Osteocyte (in vitro differentiated cells): ENCODE measurements at places on chromosomes 1 and 21. TPM values are rescaled to one million over a fixed set of nuclear protein-coding genes. Genes with fewer than 3 reads are reported as not detected.
A peak's percentile ranks its signal among the peaks of the same experiment; 100 is the strongest.

DNA sequence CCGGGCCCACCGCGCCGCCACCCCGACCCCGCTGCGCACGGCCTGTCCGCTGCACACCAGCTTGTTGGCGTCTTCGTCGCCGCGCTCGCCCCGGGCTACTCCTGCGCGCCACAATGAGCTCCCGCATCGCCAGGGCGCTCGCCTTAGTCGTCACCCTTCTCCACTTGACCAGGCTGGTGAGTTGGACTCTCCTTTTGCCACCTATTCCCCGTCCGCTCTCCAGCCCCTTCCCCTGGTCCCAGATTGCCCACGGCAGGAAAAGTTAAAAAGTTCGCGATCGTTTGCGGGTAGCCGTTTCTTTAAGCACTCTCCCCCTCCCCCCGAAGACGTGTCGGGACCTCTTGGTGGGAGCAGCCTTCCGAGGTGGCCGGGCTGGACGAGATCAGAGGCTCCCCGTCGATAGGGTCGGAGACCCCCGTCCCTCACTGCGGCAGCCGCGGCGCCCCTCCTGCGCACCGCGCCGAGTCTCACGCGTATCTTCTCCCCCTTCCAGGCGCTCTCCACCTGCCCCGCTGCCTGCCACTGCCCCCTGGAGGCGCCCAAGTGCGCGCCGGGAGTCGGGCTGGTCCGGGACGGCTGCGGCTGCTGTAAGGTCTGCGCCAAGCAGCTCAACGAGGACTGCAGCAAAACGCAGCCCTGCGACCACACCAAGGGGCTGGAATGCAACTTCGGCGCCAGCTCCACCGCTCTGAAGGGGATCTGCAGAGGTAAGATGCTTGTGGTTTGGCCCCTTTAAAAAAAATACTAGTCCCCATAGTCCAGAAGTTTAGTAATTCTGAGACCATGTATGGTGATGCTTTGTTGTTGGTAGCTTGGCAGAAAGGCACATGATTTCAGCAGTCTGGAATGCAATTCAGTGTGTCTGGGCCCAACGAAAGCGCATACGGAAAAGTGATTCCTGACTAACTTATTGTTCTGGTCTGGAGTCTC lies 576 bp downstream of the CCN1 start:
- peak overlapping the region; percentile 97 for H3K4me3 ChIP-seq
- peaks cover 55% of the 10 kb centered on the region for H3K4me1 ChIP-seq
- DNase-seq: peak; percentile 93
- H3K27ac ChIP-seq: peak overlapping the region; percentile 99
- no peaks in the 10 kb centered on the region for H3K27me3 ChIP-seq

- H3K4me3 ChIP-seq: no peak overlapping the region
- no peak for DNase-seq
- H3K27ac ChIP-seq: no peak overlapping the region
- peaks cover 7% of the 10 kb centered on the region for H3K36me3 ChIP-seq
These were observed 16.6 kb downstream of the DEGS1 start for GRCh38 chr1:224199679-224200078.

COL24A1 gene
- total RNA-seq: 0.46 and 0.47 TPM in 2 replicates

EFNA1 gene
- 29.3 and 31.3 TPM in 2 replicates for total RNA-seq

ANGPTL3 gene
- not detected in 2 replicates for total RNA-seq

- no peak for DNase-seq
- H3K4me1 ChIP-seq: no peaks in the 10 kb centered on the region
- no peak overlapping the region for H3K4me3 ChIP-seq
- H3K36me3 ChIP-seq: no peaks in the 10 kb centered on the region
These were observed 104.4 kb upstream of the SYT6 start for GRCh38 chr1:114258074-114258473.

HAPLN2 gene
- 0.35 TPM in 1 of 2 replicates, not detected in the other for total RNA-seq

- no peaks in the 10 kb centered on the region for H3K36me3 ChIP-seq
- no peak overlapping the region for H3K27ac ChIP-seq
- peaks cover 13% of the 10 kb centered on the region for H3K4me1 ChIP-seq
- no peak overlapping the region for H3K4me3 ChIP-seq
- no peaks in the 10 kb centered on the region for H3K27me3 ChIP-seq
These were observed 70.8 kb downstream of the PLA2G4A start for GRCh38 chr1:186899577-186899976.

GRCh38 chr1:246476771-246477170 lies 30.3 kb downstream of the SMYD3 start:
- H3K27me3 ChIP-seq: no peaks in the 10 kb centered on the region
- peaks cover 2% of the 10 kb centered on the region for H3K36me3 ChIP-seq
- no peak overlapping the region for H3K27ac ChIP-seq
- peaks cover 5% of the 10 kb centered on the region for H3K4me1 ChIP-seq
- no peak for DNase-seq

DNA sequence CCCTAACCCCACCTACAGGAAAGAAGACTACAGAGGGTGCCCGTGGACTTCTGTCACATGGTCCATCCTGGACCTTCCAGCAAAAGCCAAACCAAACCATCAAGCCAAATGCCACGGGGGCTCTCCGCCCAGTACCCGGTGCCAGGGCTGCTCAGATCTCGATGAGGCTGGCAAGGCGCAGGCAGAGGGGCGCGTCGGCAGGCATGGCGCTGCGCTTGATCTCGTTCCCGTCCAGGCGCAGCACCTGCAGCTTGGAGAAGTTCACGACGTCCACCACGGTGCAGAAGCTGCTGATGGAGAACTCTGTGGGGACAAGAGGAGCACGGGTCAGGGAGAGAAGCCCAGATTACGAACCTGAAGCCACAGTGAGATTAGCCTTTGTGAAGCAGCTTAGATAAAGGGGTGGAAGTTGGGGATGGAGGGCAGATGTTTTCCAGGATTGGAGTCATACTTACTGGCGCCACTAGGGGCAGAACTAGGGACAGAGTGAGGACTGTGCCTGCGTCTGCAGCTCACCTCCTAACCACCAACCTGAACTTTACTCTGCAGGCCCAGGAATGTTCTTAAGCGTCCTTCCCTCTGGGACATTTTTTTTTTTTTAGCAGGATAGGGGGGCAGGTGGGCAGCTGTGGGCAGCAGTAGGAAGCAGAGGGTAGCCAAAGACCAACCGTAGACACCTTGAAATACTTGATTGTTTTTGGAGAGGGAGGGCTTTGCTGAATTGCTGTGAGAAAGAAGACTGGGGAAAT lies 8.6 kb downstream of the FMOD start:
- H3K27me3 ChIP-seq: peaks cover 66% of the 10 kb centered on the region
- peaks cover 18% of the 10 kb centered on the region for H3K4me1 ChIP-seq
- H3K36me3 ChIP-seq: no peaks in the 10 kb centered on the region

KRTAP21-2 gene
- not detected in 2 replicates for total RNA-seq

- H3K4me1 ChIP-seq: no peaks in the 10 kb centered on the region
- H3K27me3 ChIP-seq: no peaks in the 10 kb centered on the region
- no peak overlapping the region for H3K4me3 ChIP-seq
- no peak overlapping the region for H3K27ac ChIP-seq
- peaks cover 2% of the 10 kb centered on the region for H3K36me3 ChIP-seq
These were observed 105.0 kb downstream of the HUNK start for GRCh38 chr21:31977816-31978215.

GRCh38 chr1:43621386-43621785 lies 28.6 kb upstream of the KDM4A start:
- H3K27me3 ChIP-seq: no peaks in the 10 kb centered on the region
- peaks cover 14% of the 10 kb centered on the region for H3K4me1 ChIP-seq
- no peak overlapping the region for H3K4me3 ChIP-seq
- no peak for DNase-seq

- no peak overlapping the region for H3K27ac ChIP-seq
- no peak for DNase-seq
- no peak overlapping the region for H3K4me3 ChIP-seq
- no peaks in the 10 kb centered on the region for H3K4me1 ChIP-seq
- no peaks in the 10 kb centered on the region for H3K36me3 ChIP-seq
- H3K27me3 ChIP-seq: peaks cover 9% of the 10 kb centered on the region
These were observed 152.7 kb downstream of the DAB1 start for GRCh38 chr1:57270927-57271698.

CCDC181 gene
- total RNA-seq: 0.54 and 0.63 TPM in 2 replicates

LIN28A gene
- total RNA-seq: not detected in 2 replicates

CCDC185 gene
- not detected in 2 replicates for total RNA-seq

LDLRAD1 gene
- not detected in 2 replicates for total RNA-seq

- H3K36me3 ChIP-seq: no peaks in the 10 kb centered on the region
- H3K4me1 ChIP-seq: peaks cover 17% of the 10 kb centered on the region
- no peak overlapping the region for H3K4me3 ChIP-seq
- DNase-seq: no peak
- H3K27me3 ChIP-seq: no peaks in the 10 kb centered on the region
- H3K27ac ChIP-seq: no peak overlapping the region
These were observed 152.7 kb upstream of the NEGR1 start for GRCh38 chr1:72435025-72435424.

LHX8 gene
- not detected in 2 replicates for total RNA-seq

GRCh38 chr1:183023601-183024316 lies 539 bp downstream of the LAMC1 start:
- no peaks in the 10 kb centered on the region for H3K36me3 ChIP-seq
- peak; percentile 88 for DNase-seq
- peak overlapping the region; percentile 97 for H3K27ac ChIP-seq
- H3K4me1 ChIP-seq: peaks cover 51% of the 10 kb centered on the region
- H3K27me3 ChIP-seq: no peaks in the 10 kb centered on the region

DNA sequence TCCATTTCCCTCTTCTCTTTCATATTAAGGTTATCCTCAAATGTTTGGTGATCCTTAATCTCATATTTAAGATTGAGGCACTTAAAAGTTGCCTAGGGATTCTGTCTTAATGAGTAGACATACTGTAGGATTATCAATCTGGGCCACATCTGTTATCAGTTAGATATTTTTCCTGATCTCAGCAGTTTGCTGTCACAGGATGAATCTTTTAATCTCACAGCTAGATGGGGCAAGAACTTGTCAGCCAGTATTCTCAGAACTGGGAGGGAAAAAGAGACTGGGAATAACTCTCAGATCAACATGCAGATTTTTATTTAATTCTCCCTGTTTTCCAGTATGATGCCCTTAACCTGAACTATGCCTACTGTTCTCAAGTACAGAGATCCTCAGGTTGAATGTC lies 14.0 kb downstream of the ZNF644 start:
- no peak overlapping the region for H3K4me3 ChIP-seq
- H3K27me3 ChIP-seq: no peaks in the 10 kb centered on the region
- peaks cover 9% of the 10 kb centered on the region for H3K4me1 ChIP-seq
- no peak for DNase-seq

DNA sequence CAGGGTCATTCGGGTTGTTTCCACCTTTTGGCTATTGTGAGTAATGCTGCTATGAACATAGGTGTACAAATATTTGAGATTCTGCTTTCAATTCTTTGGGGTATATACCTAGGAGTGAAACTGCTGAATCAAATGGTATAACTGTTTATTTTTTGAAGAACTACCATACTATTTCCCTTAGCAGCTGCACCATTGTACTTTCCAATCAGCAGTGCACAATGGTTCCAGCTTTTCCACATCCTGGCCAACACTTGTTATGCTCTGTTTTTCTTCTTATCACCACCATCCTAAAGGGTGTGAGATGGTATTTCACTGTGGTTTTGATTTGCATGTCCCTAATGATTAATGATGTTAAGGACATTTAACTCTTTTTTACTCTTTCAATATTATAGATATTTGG lies 3.6 kb upstream of the ABCA4 start:
- H3K4me3 ChIP-seq: no peak overlapping the region
- H3K27me3 ChIP-seq: no peaks in the 10 kb centered on the region
- DNase-seq: no peak
- H3K4me1 ChIP-seq: peaks cover 42% of the 10 kb centered on the region
- H3K27ac ChIP-seq: no peak overlapping the region
- H3K36me3 ChIP-seq: peaks cover 2% of the 10 kb centered on the region

GRCh38 chr21:35606146-35606545 lies 454.2 kb downstream of the SETD4 start:
- H3K27ac ChIP-seq: no peak overlapping the region
- no peak for DNase-seq
- no peak overlapping the region for H3K4me3 ChIP-seq

ERG gene
- total RNA-seq: 11.0 and 11.5 TPM in 2 replicates

DNA sequence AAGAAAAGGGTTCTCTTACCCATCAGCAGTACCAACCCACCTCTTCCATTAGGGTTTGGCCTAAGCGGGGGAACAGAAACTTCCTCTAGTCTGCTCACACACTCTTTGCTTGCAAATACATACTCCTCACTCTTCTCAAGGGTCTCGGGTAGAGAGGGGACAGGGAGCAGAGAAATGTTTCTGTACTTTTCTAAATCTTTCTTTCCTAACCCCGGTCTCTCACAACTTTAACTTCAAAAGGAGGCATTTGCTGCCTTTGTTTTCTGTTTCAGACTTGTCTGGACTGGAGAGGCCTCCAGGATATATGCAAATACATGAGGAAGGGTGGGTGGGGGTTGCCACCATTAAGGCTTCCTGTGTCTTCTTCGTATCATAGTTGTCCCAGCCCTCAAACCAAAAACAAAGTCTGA lies 10.5 kb upstream of the LAX1 start:
- no peak for DNase-seq
- H3K27ac ChIP-seq: no peak overlapping the region
- peaks cover 2% of the 10 kb centered on the region for H3K4me1 ChIP-seq
- no peaks in the 10 kb centered on the region for H3K36me3 ChIP-seq
- no peaks in the 10 kb centered on the region for H3K27me3 ChIP-seq

DNA sequence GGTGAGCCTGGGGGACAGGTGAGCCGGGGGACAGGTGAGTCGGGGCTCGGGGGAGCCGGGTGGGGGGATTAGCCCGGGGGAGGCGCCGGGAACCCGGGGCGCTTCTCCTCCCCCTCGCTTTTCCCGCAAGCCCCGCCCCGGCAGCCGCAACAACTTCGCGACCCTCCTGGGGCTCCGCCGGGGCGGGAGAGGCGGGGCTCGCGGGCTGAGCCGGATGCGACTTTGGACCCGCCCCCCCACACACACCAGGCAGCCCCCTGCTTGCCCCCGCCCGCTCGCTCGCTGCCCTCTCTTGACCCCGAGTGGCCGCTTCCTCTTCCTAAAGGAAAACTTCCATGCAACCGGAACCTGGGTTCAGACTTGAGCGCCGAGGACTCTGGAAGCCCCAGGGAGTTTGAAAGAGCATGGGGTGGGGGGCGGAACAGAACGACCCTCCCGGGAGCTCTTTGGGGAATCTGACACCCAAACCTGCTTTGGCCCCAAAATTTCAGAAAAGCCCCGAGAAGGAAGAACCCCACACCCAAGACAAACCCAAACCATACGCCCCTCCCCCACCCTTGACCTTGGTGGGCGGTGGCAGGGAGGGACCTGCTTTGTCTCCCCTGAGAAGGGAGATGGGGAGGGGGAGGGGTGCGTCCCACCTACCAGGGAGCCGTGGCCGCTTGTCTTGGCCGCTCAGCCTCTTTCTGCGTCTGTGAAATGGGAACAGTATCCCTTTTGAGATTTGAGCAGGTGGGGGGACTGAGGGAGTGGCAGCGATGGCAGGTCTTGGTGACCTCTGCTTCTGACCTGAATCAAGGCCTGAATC lies 550 bp downstream of the ARHGEF16 start:
- H3K36me3 ChIP-seq: no peaks in the 10 kb centered on the region
- DNase-seq: no peak
- peak overlapping the region; percentile 66 for H3K4me3 ChIP-seq
- H3K27me3 ChIP-seq: peaks cover 6% of the 10 kb centered on the region
- no peak overlapping the region for H3K27ac ChIP-seq
- peaks cover 36% of the 10 kb centered on the region for H3K4me1 ChIP-seq
